ENCODE measurements at places on chromosomes 2 and 18. TPM values are rescaled to one million over a fixed set of nuclear protein-coding genes. Genes with fewer than 3 reads are reported as not detected.

GRCh38 chr2:89763581-89764485 lies 1072.4 kb downstream of the RPIA start:
- DNase-seq = no peak

The LIMS2 gene
- polyA plus RNA-seq = 16.4 TPM

The TMEM17 gene
- polyA plus RNA-seq = 6.9 TPM

The M1AP gene
- 0.71 TPM for polyA plus RNA-seq

The KCMF1 gene
- polyA plus RNA-seq = 62.8 TPM

All from right renal cortex interstitium (tissue), 3 donors.